Pancreas (tissue), 10 donors: ENCODE measurements at places on chromosomes 3 and 15.
A peak's percentile ranks its signal among the peaks of the same experiment; 100 is the strongest.

GRCh38 chr15:90046911-90047392 lies 45.8 kb downstream of the ZNF710 start:
- no peak overlapping the region for H3K4me3 ChIP-seq
- H3K27ac ChIP-seq = peak overlapping the region; percentile 75
- peak; percentile 80 for DNase-seq
- H3K36me3 ChIP-seq = no peaks in the 10 kb centered on the region

DNA sequence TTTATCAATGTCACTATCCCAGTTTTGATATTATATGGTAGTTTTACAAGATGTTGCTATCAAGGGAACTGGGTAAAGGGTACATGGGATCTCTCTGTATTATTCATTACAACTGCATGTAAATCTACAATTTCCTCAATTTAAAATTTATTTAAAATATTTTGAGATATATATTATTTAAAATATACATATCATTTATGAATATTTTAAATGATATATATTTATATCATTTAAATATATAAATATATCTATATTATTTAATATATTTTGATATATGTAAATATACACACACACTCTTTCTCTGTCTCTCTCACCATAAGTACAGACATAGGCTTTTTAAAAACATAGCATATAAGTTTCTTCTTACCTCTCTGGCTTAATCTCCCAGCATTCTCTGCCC lies 104.7 kb downstream of the TP63 start:
- H3K27me3 ChIP-seq = no peaks in the 10 kb centered on the region
- H3K4me3 ChIP-seq = no peak overlapping the region
- no peaks in the 10 kb centered on the region for H3K36me3 ChIP-seq
- no peaks in the 10 kb centered on the region for H3K4me1 ChIP-seq
- no peak for DNase-seq
- no peak overlapping the region for H3K27ac ChIP-seq

- H3K4me1 ChIP-seq = no peaks in the 10 kb centered on the region
- H3K27me3 ChIP-seq = no peaks in the 10 kb centered on the region
- H3K36me3 ChIP-seq = no peaks in the 10 kb centered on the region
- no peak overlapping the region for H3K4me3 ChIP-seq
- no peak overlapping the region for H3K27ac ChIP-seq
Measured at GRCh38 chr15:33600212-33600611, 289.4 kb downstream of the RYR3 start.

GRCh38 chr3:126083138-126083445 lies 832 bp downstream of the SLC41A3 start:
- no peak for DNase-seq
- no peak overlapping the region for H3K27ac ChIP-seq
- H3K36me3 ChIP-seq = no peaks in the 10 kb centered on the region
- H3K27me3 ChIP-seq = no peaks in the 10 kb centered on the region
- H3K4me1 ChIP-seq = no peaks in the 10 kb centered on the region
- H3K4me3 ChIP-seq = peak overlapping the region; percentile 88

DNA sequence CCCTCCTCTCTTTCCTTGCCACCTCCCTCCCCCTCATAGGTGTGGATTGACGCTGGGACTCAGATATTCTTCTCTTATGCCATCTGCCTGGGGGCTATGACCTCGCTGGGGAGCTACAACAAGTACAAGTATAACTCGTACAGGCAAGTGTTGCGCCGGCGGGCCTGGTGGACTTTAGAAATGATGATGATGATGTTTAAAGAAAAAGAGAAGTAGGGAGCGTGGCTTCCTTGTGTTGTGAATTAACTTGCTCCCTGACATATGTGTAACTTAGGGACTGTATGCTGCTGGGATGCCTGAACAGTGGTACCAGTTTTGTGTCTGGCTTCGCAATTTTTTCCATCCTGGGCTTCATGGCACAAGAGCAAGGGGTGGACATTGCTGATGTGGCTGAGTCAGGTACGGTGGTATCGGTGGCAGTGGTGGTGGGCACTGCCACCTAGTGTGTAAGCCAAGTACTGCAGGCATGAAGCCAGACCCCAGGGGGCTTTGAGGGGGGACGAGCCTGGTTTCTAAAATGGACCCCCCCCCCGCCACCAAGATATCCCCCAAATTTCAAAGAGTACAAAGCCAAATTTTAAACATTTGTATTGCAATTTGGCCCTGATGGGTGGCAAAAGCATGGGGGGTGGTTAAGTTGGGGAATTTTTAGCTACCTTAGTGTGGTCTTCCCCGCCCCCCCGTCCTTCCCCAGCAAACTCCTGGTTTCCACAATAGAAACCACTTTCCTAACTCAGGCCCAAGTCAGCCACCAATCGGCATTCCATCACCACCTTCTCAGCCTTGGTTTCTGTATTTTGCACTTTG lies 65.6 kb downstream of the SLC6A6 start:
- H3K27ac ChIP-seq = no peak overlapping the region
- H3K27me3 ChIP-seq = no peaks in the 10 kb centered on the region
- no peak overlapping the region for H3K4me3 ChIP-seq
- no peaks in the 10 kb centered on the region for H3K36me3 ChIP-seq
- no peak for DNase-seq

DNA sequence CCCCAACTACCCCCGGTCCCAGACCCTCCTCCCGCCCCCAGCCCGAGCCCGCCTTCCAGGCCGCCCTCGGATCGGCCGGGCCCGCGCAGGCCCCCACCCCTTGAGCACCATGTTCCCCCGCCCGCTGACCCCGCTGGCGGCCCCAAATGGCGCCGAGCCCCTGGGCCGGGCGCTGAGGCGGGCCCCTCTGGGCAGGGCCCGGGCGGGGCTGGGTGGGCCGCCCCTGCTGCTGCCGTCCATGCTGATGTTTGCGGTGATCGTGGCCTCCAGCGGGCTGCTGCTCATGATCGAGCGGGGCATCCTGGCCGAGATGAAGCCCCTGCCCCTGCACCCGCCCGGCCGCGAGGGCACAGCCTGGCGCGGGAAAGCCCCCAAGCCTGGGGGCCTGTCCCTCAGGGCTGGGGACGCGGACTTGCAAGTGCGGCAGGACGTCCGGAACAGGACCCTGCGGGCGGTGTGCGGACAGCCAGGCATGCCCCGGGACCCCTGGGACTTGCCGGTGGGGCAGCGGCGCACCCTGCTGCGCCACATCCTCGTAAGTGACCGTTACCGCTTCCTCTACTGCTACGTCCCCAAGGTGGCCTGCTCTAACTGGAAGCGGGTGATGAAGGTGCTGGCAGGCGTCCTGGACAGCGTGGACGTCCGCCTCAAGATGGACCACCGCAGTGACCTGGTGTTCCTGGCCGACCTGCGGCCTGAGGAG lies 472 bp downstream of the CHST14 start:
- no peaks in the 10 kb centered on the region for H3K27me3 ChIP-seq
- H3K36me3 ChIP-seq = no peaks in the 10 kb centered on the region
- H3K27ac ChIP-seq = peak overlapping the region; percentile 71
- H3K4me3 ChIP-seq = peak overlapping the region; percentile 66
- H3K4me1 ChIP-seq = no peaks in the 10 kb centered on the region
- peak; percentile 64 for DNase-seq

DNA sequence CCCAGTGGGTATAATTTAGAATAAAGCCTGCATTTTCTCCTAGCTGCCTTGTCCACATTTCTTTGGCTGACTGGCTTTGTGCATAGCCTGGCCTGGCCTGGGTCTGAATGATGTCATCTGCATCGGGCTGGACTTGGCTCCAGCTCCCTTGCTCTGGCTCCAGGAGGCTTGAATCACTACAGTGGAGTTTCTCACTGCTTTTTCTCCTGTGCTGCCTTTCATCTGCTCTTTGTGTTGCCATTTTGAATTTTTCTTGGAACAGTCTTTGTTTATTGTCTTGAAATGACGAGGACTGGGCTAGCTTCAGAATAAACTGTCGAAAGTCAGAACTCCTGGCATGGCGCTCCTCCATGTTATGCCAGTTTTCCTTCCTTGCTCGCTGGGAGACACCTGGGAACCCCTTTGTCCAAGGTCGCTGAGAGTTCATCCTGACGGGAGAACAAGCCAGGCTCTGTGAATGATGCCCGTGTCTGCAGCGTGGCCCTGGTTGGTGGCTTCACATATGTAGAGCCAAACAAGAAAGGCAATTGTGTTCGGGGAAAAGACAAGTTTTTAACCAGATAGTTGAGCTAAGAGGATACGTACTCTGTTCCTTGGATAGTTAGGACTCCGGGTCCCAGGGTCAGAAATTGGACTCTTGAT lies 258.9 kb downstream of the PDZRN3 start:
- H3K27me3 ChIP-seq = no peaks in the 10 kb centered on the region
- H3K4me3 ChIP-seq = no peak overlapping the region
- no peaks in the 10 kb centered on the region for H3K36me3 ChIP-seq
- no peaks in the 10 kb centered on the region for H3K4me1 ChIP-seq
- DNase-seq = peak; percentile 18
- H3K27ac ChIP-seq = no peak overlapping the region

DNA sequence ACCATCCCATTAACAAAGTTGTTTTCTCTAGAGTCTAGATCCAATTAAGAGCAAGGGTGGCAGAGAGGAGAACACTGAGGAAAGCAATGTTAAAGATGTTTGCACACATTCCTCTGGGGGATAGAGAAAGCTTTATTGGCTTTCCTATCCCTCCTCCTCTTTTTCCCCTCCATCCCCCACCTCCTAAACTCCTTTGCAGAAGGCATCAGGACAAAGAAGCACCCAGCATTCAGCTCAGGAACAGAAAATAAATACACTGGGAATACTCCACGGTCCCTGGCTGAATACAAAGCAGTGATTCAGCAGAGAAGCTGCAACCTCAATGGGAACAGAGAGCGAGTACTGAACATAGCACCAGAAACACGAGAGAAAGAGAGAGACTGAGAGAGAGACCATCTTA lies 21.9 kb downstream of the LSAMP start:
- H3K27me3 ChIP-seq = no peaks in the 10 kb centered on the region
- no peak for DNase-seq
- H3K4me1 ChIP-seq = no peaks in the 10 kb centered on the region
- no peak overlapping the region for H3K27ac ChIP-seq

- H3K27me3 ChIP-seq = no peaks in the 10 kb centered on the region
- DNase-seq = peak; percentile 1
- no peaks in the 10 kb centered on the region for H3K4me1 ChIP-seq
- H3K27ac ChIP-seq = no peak overlapping the region
- H3K4me3 ChIP-seq = no peak overlapping the region
- H3K36me3 ChIP-seq = no peaks in the 10 kb centered on the region
Measured at GRCh38 chr3:195241592-195242355, 29.2 kb downstream of the XXYLT1 start.

- no peak overlapping the region for H3K27ac ChIP-seq
- no peaks in the 10 kb centered on the region for H3K27me3 ChIP-seq
- peaks cover 10% of the 10 kb centered on the region for H3K36me3 ChIP-seq
- no peak for DNase-seq
- H3K4me3 ChIP-seq = no peak overlapping the region
Measured at GRCh38 chr3:114333180-114333922, 39.5 kb downstream of the TIGIT start.

GRCh38 chr15:65957451-65957850 lies 88.2 kb downstream of the RAB11A start:
- H3K4me3 ChIP-seq = no peak overlapping the region
- DNase-seq = no peak
- no peak overlapping the region for H3K27ac ChIP-seq
- no peaks in the 10 kb centered on the region for H3K27me3 ChIP-seq

DNA sequence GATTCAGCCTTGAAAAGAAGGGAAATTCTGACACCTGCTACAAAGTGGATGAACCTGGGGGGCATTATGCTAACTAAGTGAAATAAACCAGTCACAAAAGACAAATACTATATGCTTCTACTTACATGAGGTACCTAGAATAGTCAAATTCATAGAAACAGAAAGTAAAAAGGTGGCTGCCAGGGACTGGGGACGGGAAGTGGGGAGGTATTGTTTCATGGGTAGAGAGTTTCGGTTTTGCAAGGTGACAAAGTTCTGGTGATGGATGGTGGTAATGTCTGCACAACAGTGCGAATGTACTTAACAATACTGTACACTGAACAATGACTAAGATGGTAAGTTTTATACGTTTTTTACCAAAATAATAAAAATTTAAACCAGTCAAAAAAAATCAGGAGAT lies 4.8 kb downstream of the IDH2 start:
- peaks cover 50% of the 10 kb centered on the region for H3K4me1 ChIP-seq
- DNase-seq = no peak
- H3K4me3 ChIP-seq = no peak overlapping the region
- H3K36me3 ChIP-seq = no peaks in the 10 kb centered on the region
- no peaks in the 10 kb centered on the region for H3K27me3 ChIP-seq
